Stimulated activated CD4-positive, alpha-beta T cell treated with anti-CD3 and anti-CD28 coated beads, Interleukin-15, amount 100 ng/mL, for 1 hour (primary cell): ENCODE measurements at places on chromosomes 4 and X.
A peak's percentile ranks its signal among the peaks of the same experiment; 100 is the strongest.

DNA sequence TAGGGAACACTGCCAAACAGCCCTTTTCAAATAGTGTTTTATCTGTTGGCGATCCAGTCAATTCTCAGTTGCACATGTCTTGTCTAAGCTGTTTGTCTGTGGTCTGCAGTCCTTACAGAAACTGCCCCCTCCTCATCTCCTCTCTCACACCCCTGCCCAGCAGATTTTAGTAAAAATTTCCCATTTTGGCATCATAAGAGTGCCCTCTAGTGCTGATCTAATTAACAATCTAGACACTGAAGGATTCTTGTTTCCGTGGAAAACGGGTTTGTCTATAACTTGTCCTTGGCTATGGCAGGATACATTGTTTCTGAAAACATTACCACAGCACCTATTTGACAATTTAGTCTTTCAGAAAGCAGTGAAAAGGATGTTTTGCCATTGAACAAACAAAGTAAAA is 227.2 kb upstream of the MBNL3 start:
- DNase-seq = no peak

DNA sequence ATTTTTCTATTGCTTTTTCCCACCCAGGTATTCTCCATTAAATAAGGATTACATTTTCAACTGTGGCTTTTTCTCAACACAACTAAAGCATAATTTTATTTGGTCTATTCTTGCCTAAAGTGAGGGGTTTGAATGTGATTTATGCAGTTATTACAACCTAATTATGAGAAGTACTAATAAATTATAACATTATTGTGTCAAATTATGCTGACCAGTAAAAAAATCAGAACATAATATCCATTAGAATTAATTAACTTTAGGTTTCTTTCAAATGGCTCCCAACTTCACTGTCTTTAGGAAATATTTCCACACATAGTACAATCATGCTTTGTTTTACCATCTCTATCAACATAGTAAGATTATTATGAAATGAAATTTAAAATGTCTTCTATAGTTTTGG is 1293.9 kb downstream of the FSTL5 start:
- DNase-seq = no peak

GRCh38 chrX:8815460-8816065 is 14.4 kb upstream of the FAM9A start:
- DNase-seq = no peak

DNA sequence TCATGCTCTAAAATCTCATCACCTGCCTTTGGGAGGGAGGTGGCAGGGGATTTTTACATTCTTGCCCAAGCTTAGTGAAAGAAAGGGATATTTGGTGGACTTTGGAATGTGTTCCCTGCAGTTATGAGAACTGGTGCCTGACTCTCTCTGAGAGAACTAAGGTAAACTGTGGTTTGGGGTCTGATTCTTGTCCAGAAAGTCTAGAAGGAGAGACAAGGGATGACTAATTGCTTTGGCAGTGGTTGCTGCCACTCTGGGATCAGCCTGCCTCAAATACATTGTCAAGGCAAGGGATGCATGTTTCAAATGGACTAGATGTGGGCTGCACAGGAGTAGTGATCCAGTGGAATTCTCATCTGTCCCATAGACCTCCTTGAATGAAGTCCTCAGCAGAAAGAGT is 115.2 kb downstream of the DDIT4L start:
- DNase-seq = no peak

- no peak for DNase-seq
Observed at GRCh38 chr4:184854673-184855072, 28.9 kb upstream of the ACSL1 start.

DNA sequence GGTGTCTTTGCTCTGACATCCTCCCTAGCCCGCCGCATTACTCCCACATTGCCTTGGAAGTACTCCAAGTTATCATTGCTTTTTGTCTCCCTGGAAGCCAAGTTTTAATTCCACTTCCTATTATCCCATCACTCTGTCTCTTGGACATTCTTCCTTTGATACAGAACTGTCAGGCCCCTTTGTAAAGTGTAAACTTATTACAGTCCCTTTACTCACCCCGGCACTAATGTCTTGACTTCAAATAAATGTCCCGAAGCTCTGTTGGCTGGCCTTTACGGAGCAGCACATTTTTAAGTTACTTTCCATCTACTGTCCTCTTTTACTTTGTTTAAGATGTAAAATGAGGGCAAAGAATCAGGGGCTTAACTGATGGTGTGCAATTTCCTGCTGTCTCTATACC is 223.5 kb upstream of the IGFBP7 start:
- no peak for DNase-seq

DNA sequence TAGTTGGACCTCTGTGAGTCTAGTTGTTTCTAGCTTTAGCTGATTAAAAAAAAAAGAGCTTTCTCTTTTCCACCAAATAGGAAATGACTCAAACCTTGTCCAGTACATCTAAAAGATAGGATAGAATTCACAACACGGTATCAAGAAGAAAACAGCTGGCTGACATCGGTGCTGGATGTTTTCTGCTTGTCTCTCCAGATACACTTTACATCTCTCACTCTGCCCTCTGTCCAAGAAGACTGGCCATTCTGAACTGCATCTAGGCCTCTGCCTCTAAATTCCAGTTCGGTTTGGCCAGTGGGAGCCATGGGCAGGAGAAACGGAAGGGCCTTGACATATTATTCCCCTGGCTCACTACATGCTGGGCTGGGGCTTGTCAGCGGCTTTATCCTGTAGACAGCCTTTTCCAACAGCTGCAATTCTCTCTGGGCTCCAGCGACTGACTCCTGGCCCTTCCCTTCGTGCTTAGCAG is 57.3 kb upstream of the SHISA3 start:
- no peak for DNase-seq

DNA sequence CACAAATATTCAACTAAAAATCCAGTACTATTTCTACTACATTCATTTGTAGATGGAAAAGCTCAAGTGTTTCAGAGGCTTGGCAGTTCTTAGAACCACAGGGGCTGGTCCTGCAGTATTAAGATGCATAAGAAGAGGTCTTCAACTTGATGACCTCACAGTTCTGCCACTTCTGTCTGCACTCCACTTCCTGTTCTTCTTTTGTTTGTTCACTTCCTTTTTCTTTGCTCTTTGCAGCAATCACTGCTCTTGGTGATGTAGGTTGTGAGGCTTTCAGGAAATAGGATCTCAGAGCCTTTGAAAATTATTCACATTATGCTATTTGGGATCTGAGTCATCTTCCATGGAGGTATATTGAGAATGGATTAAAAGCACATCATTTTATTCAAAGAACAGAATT is 602.0 kb upstream of the CPEB2 start:
- no peak for DNase-seq

DNA sequence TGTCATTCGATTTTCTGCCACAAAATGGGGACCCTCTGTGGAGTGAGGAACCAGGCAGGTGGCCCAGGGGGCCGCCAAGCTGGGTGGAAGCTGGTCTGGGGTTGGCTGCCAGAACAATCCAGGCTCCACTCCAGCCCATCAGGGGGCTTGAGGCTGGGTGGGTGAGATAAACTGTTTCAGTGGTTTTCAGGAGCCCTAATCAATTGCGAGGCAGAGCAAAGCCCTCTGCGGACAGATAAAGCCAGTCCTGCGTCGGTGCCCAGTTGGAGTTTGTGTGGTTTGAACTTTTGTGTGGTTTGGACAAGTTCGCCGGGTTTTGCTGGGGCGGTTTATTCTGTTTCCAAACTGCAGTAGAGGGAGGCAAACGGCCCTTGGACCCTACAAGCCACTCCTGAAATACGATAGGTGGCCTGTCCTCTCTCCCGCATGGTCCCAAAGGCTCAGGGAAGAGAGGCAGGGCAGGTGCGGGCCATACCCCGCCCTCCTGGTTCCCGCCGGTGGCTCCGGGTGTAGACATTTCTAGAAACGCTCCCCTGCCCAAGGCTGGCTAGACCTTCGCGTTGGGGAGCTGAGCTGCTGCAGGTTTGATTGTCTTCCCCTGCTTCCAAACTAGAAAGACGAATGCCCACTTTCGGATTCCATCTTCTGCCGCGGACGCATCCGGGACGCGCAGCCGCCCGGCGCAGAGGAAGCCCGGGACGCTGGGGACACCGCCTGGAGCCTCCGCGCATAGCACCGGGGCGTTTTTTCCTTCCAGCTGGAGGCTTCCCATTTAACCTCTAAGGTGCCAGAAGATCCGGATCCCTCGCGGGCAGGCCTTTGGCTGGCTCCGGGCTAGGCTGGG is 169.0 kb upstream of the BCOR start:
- peak; percentile 28 for DNase-seq

DNA sequence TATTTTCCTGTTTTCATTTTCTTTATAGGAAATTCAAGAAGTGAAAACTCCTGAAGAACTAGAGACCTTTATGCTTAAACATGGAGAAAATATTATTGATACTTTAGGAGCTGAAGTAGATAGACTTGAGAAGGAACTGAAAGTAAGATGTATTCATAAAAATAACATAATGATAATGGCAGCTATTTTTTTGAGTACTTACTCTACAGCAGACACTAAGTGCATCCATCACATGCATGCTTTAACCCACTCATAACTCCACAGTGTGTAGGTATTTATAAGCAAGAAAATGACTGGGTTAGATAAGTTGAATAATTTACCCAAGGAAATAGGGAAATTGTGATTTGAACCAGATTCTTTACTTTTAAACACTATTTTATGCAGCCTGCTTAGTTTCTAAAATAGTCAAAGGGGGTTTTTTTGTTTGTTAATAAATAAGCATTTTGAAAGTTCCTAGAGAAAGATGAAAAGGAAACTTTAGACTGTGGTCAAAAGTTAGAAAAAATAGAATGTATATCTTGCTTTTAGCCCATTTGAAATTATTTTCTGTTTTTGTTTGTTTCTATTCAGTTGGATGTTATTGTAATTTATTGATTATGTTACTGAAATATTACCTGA is 74.2 kb downstream of the BEND4 start:
- no peak for DNase-seq

- no peak for DNase-seq
Observed at GRCh38 chrX:129427267-129427666, 96.0 kb downstream of the SMARCA1 start.

GRCh38 chr4:884259-884658 is 47.9 kb downstream of the GAK start:
- no peak for DNase-seq

DNA sequence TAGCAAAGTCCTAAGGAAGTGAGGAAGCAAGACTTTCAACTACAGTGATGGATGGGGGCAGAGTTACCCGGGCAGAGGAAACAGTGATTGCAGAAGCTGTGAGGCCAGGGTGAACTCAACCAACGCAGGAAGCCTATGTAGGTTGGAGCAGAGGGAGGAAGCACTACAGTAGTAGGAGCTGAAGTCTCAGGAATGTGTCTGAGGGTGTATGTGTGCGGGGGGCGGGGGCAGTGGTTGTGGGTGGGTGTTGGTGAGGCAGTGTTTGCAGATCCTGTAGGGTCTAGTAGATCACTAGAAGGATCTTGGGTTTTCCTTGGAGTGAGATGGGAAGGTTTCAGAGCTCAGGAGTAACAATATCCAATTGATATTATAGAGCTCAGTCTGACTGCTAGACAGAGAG is 9.9 kb upstream of the MID1 start:
- no peak for DNase-seq

DNA sequence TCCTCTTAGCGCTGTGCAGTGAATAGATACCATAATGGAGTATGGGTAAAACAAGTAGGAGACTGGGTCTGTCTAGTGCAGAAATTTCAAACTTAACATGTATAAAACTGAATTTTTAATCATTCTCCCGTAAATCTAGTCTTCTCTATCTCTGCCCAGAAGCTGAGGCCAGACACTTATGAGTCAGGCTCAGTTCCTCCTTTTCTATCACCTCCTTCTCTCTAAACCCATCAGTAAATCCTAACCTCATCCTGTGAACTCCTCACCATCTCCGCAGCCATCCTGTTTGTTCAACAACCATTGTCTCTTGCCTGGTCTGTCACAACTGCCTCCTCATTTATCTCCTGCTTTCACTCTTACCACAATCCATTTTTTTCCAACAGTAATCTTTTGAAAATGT is 19.8 kb upstream of the SGMS2 start:
- no peak for DNase-seq

DNA sequence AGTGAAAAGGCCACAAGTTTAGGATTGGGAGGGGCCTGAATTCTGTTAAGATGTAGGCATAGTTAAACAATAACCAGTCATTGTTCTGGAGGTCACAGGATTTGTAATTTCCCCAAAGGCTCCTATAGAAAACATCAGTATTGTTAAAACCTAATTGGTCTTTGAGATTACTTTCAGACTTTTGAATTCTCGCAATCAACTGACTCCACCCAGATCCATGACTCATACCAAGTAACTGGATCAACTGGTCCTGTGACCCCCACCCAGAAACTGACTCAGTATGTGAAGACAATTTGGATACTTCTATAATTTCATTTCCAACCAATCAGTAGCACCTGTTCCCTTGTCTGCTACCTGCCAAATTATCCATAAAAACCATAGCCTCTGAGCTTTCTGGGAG is 28.4 kb downstream of the MAGEB16 start:
- DNase-seq = no peak

GRCh38 chrX:87392369-87392768 is 125.2 kb upstream of the KLHL4 start:
- no peak for DNase-seq

DNA sequence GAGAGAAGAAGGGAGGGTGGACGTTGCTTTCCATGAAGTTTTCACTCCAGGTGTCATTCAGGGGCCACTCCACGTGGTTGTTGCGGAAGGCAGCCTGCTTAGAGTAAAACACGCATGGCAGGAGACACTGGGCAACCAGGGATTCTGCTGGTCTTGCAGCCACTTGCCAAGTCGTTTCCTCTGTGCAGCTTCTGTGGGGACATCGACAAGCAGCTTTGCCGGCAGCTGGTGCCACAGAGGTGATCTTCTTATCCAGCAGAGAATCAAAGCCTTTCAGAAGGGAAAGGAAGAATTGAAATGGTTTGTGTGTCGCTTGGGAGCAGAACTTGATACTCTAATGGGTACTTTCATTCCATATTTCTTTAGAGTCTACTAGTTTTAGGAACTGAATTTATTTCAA is 867.1 kb upstream of the TENM3 start:
- no peak for DNase-seq

DNA sequence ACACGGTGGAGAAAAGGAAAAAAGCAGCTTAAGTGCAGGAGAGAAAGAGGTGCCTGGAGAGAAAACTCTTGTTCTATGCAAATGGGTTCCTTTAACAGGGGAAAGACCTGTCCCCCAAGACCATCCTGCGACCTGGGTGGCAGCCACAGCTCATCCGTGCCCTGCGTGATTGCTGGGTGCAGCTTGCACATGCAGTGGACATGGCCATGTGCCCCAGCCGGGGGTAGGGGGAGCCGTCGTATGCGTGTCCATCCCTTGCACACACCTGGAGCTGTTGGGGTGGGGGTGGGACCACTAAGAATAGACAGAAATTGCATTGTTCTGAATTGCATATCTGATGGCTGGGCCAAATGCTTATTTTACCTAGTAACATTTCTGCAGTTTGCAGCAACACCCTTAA is 171.9 kb downstream of the GUCY2F start:
- DNase-seq = no peak

GRCh38 chrX:14702145-14702544 is 170.7 kb downstream of the FANCB start:
- DNase-seq = no peak

- no peak for DNase-seq
Observed at GRCh38 chr4:101708293-101709039, 82.1 kb upstream of the BANK1 start.

DNA sequence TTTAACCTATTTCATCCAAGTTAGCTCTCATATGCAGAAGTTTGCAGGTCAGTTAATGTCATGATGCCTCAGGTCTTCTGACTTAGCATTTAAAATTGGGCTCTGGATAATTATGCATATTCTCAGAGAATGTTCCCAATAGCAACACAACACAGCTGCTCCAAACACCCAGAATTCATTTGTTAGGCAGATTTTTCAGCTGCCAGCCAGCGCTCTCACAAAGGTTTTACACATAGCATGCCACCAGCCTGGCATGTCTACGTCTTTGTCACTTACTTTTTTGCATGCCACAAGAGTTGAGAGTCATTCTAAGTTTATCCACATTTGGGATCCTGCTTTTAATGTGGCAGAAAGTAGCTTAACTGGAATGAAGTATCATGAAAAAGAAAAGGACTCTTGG is 84.8 kb downstream of the LIMCH1 start:
- no peak for DNase-seq
